CD14-positive monocyte (primary cell): ENCODE measurements at places on chromosomes 12 and 14. TPM values are rescaled to one million over a fixed set of nuclear protein-coding genes. Genes with fewer than 3 reads are reported as not detected.

Gene RASAL1
- polyA plus RNA-seq: not detected

Gene SLC25A21
- not detected for polyA plus RNA-seq

Gene HIF1A
- 79.0 TPM for polyA plus RNA-seq

Gene ADCY4
- 0.69 TPM for polyA plus RNA-seq

Gene CLEC6A
- polyA plus RNA-seq: 1.7 and 3.4 TPM in 2 replicates

Gene MAP4K5
- 7.7 TPM for polyA plus RNA-seq

Gene TAS2R42
- polyA plus RNA-seq: not detected in 2 replicates

Gene KRT73
- not detected for polyA plus RNA-seq

Gene DPY19L2
- polyA plus RNA-seq: not detected

Gene EEA1
- 10.7 TPM for polyA plus RNA-seq

Gene RNASE1
- polyA plus RNA-seq: 1.3 and 2.1 TPM in 2 replicates

Gene PARP11
- 4.8 and 5.4 TPM in 2 replicates for polyA plus RNA-seq

Gene MYO1A
- 1.0 and 1.7 TPM in 2 replicates for polyA plus RNA-seq

Gene GNB3
- not detected for polyA plus RNA-seq

Gene MLEC
- polyA plus RNA-seq: 79.5 TPM

Gene FSCB
- not detected for polyA plus RNA-seq

Gene PDE3A
- polyA plus RNA-seq: not detected

Gene KRT6A
- polyA plus RNA-seq: not detected

Gene BCAT1
- 16.9 TPM for polyA plus RNA-seq

Gene LRRC9
- polyA plus RNA-seq: not detected

Gene TSPAN19
- polyA plus RNA-seq: not detected

Gene APEX1
- 85.4 TPM for polyA plus RNA-seq

Gene FAM181A
- not detected for polyA plus RNA-seq

Gene ANKRD33
- polyA plus RNA-seq: 0.07 TPM in 1 of 2 replicates, not detected in the other

Gene SMIM41
- not detected for polyA plus RNA-seq

Gene CD27
- 1.2 TPM for polyA plus RNA-seq

Gene ZDHHC22
- not detected in 2 replicates for polyA plus RNA-seq

Gene GLS2
- not detected for polyA plus RNA-seq

Gene CCDC197
- polyA plus RNA-seq: not detected in 2 replicates

Gene C1R
- 0.55 and 0.88 TPM in 2 replicates for polyA plus RNA-seq

Gene PTPRR
- polyA plus RNA-seq: not detected in 2 replicates

Gene FGD4
- polyA plus RNA-seq: 13.5 and 34.4 TPM in 2 replicates

Gene PLEKHH1
- 0.11 and 0.23 TPM in 2 replicates for polyA plus RNA-seq

Gene CLEC4A
- polyA plus RNA-seq: 297 TPM

Gene COQ5
- polyA plus RNA-seq: 30.6 TPM

Gene TMPRSS12
- polyA plus RNA-seq: not detected

Gene SIX1
- polyA plus RNA-seq: not detected

Gene LRP1-AS
- 0.31 TPM in 1 of 2 replicates, not detected in the other for polyA plus RNA-seq

Gene RASSF8
- polyA plus RNA-seq: 0.39 TPM

Gene CFAP54
- polyA plus RNA-seq: not detected

Gene ACSM4
- polyA plus RNA-seq: not detected

Gene CLECL1
- polyA plus RNA-seq: 20.6 TPM

Gene RFLNA
- polyA plus RNA-seq: not detected

Gene SYNDIG1L
- polyA plus RNA-seq: 0.09 TPM in 1 of 2 replicates, not detected in the other

Gene SLC15A5
- polyA plus RNA-seq: not detected

Gene LALBA
- polyA plus RNA-seq: not detected

Gene CLEC9A
- not detected for polyA plus RNA-seq

Gene OR6C2
- polyA plus RNA-seq: not detected
